Posterior vena cava (tissue), 2 donors: ENCODE measurements at places on chromosomes 2 and 18.

- peak; percentile 87 for DNase-seq
Observed at GRCh38 chr18:74498712-74499627, 2.8 kb downstream of the CNDP2 start.

- peak; percentile 87 for DNase-seq
Observed at GRCh38 chr18:44679914-44680272, 795 bp upstream of the SETBP1 start.

DNA sequence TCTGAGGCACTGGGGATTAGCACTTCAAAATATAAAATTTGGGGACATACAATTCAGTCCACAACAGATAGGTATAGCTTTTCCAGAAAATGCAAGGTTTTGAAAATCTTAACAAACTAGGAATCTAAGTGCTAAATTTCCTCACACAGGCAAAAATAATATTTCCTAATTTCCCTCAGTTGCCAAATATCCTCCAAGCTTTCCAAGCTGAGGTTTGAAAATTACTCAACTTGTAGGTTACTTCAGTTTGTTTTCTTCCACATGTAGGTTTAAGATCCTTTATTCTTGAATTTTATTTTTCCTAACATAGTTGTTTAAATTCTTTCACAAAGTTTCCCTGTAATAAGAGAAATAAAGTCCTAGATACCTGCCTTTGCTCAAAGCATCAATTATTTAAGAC lies 192.9 kb upstream of the NRXN1 start:
- no peak for DNase-seq

DNA sequence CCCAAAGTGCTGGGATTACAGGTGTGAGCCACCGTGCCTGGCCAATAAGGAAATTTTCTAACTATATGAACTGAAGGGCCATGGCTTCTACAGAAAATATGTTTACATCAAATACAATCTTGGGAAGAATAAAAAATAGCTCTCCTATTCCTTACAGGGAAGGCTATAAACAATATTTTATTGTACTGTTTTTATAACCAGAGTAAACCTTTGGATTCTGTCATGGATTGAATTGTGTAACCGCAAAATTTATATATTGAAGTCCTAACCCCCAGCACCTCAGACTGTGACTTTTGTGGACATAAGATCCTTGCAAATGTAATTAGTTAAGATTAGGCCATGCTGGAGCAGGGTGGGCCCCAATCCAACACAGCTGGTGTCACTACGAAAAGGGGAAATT lies 8.3 kb downstream of the HSBP1L1 start:
- no peak for DNase-seq

DNA sequence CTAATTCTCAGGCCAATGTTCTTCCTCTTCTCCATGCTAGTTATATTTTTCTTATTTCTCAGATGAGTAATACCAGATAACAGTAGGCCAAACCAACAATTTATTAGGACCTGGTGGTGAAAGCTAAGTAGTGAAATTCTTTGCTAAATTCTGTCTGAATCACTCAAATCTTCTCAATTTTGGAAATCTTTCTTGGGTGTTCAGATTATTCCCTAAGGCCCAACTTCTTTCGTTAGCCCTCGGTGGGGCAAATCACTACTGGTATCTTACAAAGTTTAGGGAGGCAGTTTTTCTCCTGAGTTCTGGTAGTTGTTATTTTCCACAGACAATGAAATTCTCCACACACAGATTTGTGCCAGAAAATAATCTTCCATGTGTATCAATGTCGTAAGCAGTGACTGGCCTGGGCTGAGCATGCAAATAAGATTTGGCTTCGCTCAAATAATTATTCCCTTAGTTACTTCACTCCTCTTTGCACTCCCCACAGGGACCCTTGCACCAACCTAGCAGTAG lies 443.5 kb upstream of the SLC14A2 start:
- no peak for DNase-seq

GRCh38 chr18:49959176-49959575 lies 145.8 kb upstream of the ACAA2 start:
- DNase-seq = no peak

DNA sequence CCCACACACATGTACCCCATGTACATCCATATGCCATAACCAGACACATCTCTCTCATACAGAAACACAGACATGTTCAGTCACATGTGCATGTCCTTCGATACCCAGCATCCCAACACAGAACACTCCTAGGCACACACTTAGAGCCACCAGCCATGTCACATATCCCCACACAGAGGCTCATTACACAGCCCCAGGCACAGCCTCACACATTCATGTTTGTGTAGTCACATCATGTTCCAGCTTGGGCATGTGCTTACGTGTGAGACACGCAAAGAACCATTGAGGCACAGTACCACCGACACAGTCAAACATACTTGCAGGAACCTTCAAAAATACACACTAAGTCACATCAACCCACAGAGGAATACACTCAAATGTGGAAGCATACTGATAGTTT lies 17.3 kb downstream of the FBXO41 start:
- no peak for DNase-seq

DNA sequence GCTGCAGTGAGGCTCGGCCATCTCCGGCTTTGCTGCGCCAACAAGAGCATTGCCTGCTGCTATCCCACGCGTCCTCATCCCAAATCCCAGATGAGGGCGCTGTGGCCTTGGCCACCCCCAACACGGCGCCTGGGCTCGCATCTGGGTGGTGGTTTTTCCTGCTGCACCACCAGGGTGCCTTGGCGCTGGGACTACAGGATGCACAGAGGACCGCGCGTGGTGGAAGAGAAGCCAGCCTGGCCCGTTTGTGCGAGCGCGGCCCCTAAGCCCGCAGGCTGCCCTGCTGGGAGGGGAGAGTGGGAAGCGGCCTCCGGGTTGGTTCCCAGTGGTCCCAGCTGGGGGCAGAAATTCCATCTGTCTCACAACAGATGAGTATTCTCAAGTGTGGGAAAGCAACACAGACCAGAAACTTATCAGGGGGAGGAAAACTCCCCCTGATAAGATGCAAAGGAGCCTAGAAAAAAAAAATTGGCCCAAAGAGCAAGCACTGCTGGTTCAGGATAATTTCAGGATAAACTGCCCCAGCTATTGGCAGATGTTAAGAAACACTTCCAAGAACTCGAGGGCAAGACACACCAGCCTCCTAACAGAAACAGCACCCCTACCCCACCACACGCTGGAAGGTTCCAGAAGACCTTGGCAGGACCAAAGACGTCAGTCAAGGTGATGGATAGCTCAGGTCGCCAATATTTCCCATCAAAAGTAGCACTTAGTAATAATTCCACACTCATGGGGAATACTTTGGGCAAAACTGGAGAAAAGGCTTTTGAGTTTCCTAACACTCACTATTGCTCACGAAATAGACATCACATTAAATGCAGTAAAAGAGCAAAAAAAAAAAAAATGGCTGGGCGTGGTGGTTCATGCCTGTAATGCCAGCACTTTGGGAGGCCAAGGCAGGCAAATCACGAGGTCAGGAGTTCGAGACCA lies 152.1 kb downstream of the PXDN start:
- peak; percentile 92 for DNase-seq
